Stimulated activated CD4-positive, alpha-beta T cell treated with anti-CD3 and anti-CD28 coated beads, Interleukin-4, amount 100 ng/mL, for 4 hours (primary cell): ENCODE measurements at places on chromosomes 16 and 17.

GRCh38 chr17:83153681-83154310, 74.4 kb downstream of the METRNL start:
- no peak for DNase-seq

DNA sequence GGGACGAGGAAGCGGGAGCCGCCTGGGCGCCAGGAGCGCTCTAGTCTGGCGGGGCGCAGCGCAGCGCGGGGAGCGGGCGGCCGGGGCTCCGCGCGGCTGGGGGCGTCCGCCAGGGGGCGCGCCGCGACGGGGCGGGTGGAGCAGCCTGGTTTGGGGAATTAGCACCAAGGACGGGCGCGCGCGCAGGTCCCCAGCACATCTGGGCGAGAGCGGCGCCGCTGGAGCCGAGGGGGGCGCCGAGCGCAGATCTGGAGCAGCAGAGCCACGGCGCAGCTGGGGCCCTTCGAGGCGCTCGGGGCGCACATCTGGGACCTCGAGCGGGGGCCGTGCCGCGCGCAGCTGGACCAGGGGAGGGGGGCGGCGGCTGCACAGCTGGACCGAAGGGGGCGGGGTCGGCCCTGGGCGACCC, at the start of gene NXPH3:
TSS of gene NXPH3 (plus strand) at position 193 of the 409 bp plus-strand sequence. CDS start 349 bp downstream, outside the sequence.
- peak; percentile 71 for DNase-seq

DNA sequence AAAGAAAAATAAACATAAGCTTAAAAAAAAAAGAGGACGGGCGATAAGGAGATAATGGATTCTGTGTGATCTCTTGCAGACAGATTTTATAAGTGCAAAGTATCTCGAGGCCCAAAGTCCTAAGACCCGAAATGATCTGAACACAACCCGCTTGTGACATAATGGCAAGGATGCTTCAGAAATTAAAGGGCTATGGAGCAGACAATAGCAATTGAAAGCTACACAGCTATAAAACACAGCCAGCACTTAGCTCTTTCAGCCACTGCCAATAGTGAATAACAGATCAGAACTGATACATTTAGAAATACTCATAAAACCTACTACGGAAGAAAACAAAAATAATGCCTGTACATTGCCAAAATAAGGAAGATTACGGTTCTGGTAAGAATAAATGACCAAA, 117.5 kb downstream of the ZFHX3 start:
- DNase-seq, result no peak

DNA sequence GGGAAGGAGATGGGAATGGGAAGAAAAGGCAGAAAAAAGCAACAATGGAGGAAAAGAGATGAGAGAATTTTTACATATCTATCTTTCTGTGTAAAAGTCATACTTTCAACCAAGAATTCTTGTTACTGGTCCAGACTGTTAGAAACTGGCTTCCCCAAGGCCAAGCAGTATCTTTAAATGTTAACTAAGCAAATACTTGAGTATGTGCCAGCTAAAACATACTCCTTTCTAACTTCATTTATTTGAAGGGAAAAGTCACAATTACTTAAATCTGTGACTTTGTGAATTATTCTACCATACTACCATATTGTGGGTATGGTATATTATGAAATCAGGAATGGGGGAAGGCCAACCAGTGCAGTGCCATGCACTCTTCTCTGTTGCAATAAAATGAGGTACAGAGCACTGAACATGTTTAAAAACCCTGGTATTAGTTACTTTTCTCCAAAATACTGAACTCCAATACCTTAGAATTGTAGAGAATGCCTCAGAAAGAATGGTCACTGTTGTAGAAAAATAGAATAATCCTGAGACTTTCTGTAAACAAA, 92.3 kb upstream of the C17orf78 start:
- no peak for DNase-seq

DNA sequence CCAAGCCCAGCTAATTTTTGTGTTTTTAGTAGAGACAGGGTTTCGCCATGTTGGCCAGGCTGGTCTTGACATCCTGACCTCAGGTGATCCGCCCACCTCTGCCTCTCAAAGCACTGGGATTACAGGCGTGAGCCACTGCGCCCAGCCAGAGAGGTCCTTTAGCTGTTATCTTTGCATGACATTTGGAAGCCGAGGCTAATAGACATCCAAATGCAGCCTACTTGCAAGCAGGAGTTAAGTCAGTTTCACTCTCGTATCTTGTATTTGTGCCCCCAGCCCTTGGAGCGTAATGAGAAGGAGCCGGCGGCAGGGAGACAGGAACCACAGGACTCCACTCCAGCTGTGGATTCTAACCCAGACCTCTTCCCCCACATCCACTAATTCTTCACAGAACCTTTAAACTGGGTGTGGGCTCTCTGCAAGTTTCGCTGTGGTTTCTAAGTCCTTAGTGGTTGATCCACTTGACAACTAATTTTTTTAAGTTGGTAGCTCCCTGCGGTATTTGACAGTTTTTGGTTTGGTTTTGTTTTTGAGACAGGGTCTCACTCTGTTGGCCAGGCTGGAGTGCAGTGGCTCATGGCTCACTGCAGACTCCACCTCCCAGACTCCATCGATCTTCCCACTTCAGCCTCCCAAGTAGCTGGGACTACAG, 3.1 kb upstream of the CYTH1 start:
- DNase-seq, result no peak

- no peak for DNase-seq
Observed at GRCh38 chr16:55408661-55409060, 70.3 kb upstream of the MMP2 start.
